ENCODE measurements at places on chromosomes 7 and 10.

GRCh38 chr10:18071591-18071990 is 68.6 kb upstream of the CACNB2 start:
- DNase-seq, result no peak

DNA sequence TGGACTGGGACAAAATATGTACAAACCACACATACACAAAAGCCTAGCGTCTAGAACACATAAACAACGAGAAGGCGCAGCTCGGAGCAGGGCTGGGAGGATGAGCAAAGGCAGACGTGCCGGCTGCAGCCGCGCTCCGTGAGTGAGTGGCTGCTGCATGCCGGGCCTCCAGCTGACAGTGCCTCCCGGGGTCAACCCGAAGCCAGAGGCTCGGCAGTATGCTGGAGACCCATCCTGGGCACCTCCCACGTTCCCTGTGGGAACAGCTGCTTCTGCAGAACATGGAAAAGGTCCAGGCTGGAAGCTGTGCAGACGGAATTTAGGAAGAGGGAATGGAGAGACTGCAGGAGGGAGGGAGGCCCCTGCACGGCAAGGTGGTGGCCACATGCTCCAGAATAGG is 3.6 kb upstream of the GPR146 start:
- DNase-seq, result no peak

DNA sequence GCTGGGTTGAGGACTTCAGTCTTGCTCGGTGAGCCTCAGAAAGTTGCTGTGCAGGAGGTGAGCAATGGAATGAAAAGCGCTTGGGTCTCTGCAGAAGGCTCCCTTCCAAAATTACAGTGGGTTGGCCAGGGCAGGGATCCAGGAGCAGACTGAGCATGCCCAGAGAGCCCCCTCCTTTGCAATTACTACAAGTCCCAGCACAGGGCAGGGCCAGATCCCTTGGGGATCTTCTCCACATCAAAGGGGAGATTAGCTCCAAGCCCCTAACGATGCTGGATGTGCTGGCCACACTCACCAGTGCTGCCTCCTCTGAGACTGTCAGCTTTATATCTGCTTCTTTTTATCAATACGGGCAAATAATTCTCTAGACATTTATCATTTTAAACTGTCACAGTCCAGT is 337.5 kb downstream of the RPS24 start:
- no peak for DNase-seq

DNA sequence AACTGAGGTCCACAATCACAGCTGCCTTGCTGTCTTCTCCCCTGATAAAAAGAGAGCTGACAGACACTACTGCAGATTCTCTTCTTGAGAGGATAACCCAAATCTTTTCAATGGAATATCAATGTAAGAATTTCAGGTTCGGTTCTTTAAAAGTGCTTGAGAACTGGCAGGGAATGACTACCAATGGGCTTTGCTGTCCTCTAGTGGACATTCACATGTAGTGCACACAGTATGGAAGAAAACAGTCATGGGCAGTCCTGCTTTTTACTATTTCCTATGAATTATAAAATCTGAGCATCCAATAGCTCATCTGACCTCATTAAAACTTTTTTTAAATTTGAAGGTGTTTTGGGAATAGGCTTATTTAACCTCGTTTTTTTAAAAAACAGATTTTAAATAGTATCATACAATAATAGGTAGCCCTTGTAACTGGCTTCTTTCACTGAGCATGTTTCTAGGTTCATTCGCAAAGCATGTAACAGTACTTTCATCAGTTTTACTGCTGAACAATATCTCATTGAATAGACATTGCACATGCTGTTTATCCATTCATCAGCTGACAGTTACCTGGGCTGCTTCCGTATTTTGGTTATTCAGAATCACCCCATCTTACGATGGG is 18.3 kb downstream of the FZD9 start:
- peak; percentile 23 for DNase-seq

DNA sequence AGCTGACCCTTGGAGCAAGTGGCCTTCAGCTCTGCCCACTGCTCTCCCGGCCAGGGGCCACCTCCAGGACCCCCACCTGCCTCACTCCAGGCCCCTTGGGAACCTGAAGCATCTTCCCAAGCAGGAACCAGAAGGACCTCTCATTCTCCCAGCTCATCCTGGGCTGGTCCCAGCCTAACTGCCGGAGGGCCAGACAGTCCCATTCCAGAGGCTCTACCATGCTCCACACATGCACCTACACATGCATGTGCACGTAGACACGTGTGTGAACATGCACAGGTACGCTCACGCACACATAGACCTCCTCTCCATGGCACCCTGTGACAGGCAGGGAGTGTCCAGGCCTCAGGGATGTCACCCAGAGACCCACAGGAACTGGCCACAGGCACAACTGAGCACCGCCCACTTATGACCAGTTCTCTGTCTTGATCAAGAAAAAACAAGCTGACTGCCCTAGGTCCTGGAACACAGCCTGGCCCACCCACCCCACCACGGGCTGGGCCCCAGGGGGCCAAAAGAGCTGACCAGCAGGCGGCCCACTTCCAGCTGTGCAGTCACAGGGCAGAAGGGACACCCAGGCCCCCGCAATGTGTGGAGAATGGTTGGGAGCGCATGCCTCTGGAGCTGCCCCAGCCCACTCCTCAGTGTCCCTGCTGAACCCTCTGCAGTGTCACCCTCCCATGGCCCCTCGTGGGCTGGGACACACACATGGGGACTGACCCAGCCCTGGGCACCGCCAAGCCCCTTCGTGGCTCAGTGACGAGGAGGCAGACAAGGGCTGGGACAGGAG is 43.4 kb downstream of the CAMK2B start:
- no peak for DNase-seq

GRCh38 chr7:142863891-142864685 is 9.2 kb downstream of the EPHB6 start:
- DNase-seq, result no peak

DNA sequence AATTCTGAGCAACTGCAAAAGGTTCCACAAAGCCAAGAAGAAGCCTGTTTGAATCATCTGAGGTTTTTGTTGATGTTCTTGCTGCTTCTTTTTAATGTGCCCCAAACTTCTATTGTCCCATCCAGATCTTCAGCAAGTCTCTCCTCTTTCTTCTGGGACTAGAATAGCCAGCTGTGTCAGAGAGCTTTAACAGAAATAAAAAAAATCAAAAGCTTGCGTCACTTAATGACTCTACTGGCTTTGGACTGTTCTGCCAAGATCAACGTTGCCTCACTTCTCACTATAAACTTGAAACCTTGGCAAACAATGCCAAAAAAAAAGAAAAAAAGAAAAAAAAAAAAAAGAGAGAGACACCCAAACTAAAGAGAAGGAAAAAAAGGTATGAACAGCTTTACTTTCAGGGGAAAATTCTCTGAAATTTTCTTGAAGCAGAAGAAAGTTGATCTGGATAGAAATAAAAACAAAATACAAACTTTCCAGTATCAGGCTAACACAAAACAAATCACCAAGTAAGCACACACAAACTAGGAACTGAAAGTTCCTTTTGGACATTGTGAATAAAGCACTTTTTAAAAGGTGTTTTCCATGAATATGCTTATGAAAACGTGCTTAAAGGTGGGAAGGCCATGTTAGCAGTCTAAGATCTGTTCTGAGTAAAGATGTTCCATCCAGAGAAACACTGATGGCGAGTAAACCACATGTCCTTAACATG is 14.8 kb downstream of the USP54 start:
- DNase-seq, result no peak

GRCh38 chr10:76868098-76868977 is 769.3 kb downstream of the KCNMA1 start:
- DNase-seq, result no peak

- no peak for DNase-seq
Observed at GRCh38 chr7:82164813-82165212, 278.8 kb downstream of the CACNA2D1 start.

- DNase-seq, result no peak
Observed at GRCh38 chr7:92231-92674, 100.1 kb upstream of the FAM20C start.

- DNase-seq, result no peak
Observed at GRCh38 chr7:47413526-47414341, 168.2 kb downstream of the TNS3 start.

DNA sequence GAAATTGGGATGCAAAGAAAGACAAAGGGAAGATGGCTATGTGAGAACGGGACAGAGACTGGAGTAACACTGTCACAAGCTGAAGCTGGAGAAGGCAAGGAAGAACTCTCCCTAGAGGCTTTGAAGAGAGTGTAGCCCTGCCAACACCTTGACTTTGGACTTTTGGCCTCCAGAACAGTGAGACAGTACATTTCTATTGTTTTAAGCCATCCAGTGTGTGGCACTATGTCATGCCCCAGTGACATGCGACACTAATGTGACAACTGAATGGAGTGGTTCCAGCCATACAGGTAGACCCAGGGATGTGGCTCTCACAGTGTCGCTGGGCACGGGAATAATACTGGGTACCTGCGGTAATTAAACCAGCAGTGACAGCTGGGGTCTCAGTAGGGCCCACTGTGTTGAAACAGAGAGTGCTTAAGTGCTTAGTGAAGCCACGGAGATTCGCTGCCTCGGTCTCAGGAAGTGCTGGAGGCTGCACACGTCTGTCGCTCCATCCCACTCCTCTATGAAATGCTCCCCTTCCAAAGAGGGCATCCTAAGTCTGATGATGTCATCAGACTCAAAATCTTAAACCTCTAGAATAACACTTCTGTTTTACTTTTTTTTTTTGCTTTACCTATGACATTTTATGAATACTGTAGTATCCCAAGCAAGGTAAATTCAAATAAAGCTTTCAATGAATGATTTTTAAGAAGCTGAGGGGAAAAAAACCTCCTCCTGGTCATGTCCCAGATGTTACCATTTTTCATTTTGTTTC is 154.6 kb upstream of the RHEB start:
- DNase-seq, result no peak

All from CD4-positive, alpha-beta T cell treated with Interleukin-6 for 4 hours (primary cell).